ENCODE measurements at places on chromosomes 6 and 20.

GRCh38 chr20:35560105-35560511 is 18.2 kb downstream of the ERGIC3 start:
- H3K27ac ChIP-seq = no peak overlapping the region
- no peaks in the 10 kb centered on the region for H3K27me3 ChIP-seq
- DNase-seq = no peak
- peaks cover 21% of the 10 kb centered on the region for H3K36me3 ChIP-seq
- H3K4me1 ChIP-seq = no peaks in the 10 kb centered on the region

- H3K36me3 ChIP-seq = no peaks in the 10 kb centered on the region
- no peak for DNase-seq
- no peak overlapping the region for H3K4me3 ChIP-seq
- no peaks in the 10 kb centered on the region for H3K27me3 ChIP-seq
Observed at GRCh38 chr6:75372884-75373283, 88.3 kb upstream of the TMEM30A start.

DNA sequence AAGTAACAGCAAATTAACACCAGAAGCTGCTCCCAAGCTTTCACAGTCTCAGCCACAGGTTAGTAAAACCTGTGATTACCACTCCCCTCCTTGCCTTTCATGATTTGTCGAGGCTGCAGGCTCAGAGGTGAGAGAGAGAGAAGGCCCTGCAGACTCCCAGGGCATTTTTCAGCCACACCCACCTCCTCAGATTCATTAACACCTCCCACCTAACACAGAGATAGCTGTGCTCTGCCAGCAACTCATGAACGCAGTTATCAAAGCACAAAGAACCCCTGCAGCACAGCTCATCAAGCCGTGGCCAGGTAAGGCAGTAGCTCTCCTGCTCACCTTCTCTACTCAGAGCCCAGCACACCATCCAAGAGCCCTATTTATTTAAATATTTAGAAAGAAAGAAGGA is 27.1 kb downstream of the F13A1 start:
- no peaks in the 10 kb centered on the region for H3K36me3 ChIP-seq
- H3K27ac ChIP-seq = no peak overlapping the region
- H3K27me3 ChIP-seq = no peaks in the 10 kb centered on the region

DNA sequence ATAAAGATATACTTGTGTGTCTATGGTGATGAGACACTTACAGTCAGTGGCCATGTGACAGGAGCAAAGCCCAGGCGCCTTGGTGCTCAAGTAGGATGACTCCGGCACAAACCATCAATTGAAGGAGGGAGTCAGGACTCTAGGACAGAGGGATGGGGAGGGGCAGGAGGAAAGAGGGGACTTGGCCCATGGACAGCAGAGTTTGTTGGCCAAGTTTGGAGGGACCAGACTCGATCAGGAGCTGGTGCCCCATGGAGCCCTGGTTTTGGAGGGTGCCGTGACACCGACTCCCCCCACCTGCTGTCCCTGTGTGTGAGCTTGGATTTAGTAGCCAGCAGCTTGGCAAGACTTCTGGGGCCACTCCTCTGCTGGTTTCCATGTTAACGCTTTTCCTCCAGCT is 66.1 kb downstream of the ADNP start:
- H3K36me3 ChIP-seq = no peaks in the 10 kb centered on the region
- no peak for DNase-seq
- peaks cover 6% of the 10 kb centered on the region for H3K4me1 ChIP-seq
- H3K27ac ChIP-seq = no peak overlapping the region

GRCh38 chr6:13339863-13340630 is 11.7 kb upstream of the TBC1D7 start:
- no peaks in the 10 kb centered on the region for H3K27me3 ChIP-seq
- no peaks in the 10 kb centered on the region for H3K4me1 ChIP-seq
- H3K4me3 ChIP-seq = no peak overlapping the region
- DNase-seq = no peak

DNA sequence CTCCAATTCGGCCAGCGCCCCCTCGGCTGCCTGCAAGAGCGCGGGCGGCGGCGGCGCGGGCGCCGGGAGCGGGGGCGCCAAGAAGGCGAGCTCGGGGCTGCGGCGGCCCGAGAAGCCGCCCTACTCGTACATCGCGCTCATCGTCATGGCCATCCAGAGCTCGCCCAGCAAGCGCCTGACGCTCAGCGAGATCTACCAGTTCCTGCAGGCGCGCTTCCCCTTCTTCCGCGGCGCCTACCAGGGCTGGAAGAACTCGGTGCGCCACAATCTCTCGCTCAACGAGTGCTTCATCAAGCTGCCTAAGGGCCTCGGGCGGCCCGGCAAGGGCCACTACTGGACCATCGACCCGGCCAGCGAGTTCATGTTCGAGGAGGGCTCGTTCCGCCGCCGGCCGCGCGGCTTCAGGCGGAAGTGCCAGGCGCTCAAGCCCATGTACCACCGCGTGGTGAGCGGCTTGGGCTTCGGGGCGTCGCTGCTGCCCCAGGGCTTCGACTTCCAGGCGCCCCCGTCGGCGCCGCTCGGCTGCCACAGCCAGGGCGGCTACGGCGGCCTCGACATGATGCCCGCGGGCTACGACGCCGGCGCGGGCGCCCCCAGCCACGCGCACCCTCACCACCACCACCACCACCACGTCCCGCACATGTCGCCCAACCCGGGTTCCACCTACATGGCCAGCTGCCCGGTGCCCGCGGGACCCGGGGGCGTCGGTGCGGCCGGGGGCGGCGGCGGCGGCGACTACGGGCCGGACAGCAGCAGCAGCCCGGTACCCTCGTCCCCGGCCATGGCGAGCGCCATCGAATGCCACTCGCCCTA is 963 bp downstream of the FOXF2 start:
- peak overlapping the region; percentile 48 for H3K4me3 ChIP-seq
- H3K4me1 ChIP-seq = peaks cover 69% of the 10 kb centered on the region
- peaks cover 10% of the 10 kb centered on the region for H3K27me3 ChIP-seq
- DNase-seq = no peak

GRCh38 chr6:42241915-42242314 is 24.3 kb upstream of the MRPS10 start:
- H3K4me3 ChIP-seq = no peak overlapping the region
- peak overlapping the region; percentile 25 for H3K27ac ChIP-seq
- H3K4me1 ChIP-seq = peaks cover 52% of the 10 kb centered on the region
- H3K36me3 ChIP-seq = no peaks in the 10 kb centered on the region

DNA sequence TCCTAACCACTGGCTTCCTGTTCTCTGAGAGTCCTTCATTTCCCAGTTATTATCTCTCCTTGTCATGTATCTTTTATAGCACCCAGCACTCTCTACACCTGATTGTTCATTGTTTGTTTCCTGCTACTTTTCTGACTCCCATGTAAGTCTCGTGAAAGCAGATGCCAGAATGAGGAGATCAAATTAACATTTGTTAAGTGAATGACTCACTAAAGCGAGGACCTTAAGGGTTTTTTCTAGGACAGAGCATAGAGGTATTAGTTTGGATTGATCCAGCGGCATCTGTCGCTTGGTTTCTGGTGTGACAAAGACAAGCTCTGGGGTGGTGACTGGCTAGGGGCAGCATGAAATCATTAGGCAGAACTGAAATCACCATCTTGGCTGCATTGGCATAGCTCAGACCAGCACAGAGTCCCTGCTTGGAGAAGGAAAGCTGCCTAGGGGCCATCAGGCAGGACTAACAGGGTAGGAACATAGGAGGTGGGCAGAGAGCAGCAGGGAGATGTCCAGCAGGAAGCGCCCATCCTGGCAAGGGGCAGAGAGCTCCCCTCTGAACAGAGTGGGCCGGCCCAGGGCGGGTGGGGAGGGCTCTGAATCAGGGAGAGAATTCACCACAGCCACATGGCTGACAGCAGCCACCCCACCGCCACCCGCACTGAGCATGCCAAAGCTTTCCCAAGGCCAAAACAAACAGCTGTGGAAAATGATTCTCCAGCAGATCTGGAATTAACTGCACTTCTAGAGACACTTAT is 97.1 kb upstream of the CEP85L start:
- no peaks in the 10 kb centered on the region for H3K4me1 ChIP-seq
- DNase-seq = no peak
- peak overlapping the region; percentile 6 for H3K4me3 ChIP-seq
- H3K27me3 ChIP-seq = no peaks in the 10 kb centered on the region
- no peaks in the 10 kb centered on the region for H3K36me3 ChIP-seq
- H3K27ac ChIP-seq = peak overlapping the region; percentile 59

DNA sequence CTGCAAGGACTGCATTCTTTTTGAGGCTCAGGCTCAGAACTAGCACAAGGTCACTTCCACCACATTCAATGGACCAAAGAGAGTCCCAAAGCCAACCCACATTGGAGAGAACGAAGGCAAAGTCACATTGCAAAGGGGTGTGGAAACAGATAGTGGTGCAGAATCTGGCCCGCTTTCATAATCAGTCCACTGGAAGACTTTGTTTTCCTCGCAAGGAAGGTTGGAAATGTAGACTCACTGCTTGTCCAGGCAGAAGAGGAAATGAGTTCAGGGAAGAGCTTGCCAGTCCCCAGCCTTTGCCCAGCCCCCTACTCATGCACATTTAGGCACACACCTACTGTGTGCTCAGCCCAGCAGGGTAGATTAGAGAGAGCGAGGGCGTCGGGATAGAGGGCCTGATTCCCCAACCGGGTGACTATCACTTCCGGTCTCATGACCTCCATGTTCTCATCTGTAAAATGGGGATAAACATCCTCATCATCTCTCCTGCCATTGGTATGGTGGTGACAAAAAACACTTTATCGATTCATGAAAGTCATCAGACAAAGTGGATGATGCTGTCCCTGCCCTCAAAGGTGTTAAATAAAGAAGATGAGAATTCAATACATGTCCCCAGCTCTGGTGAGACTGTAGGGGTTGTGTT is 24.3 kb upstream of the CCN5 start:
- peak overlapping the region; percentile 78 for H3K27ac ChIP-seq
- peaks cover 30% of the 10 kb centered on the region for H3K4me1 ChIP-seq
- no peak overlapping the region for H3K4me3 ChIP-seq
- H3K27me3 ChIP-seq = no peaks in the 10 kb centered on the region

DNA sequence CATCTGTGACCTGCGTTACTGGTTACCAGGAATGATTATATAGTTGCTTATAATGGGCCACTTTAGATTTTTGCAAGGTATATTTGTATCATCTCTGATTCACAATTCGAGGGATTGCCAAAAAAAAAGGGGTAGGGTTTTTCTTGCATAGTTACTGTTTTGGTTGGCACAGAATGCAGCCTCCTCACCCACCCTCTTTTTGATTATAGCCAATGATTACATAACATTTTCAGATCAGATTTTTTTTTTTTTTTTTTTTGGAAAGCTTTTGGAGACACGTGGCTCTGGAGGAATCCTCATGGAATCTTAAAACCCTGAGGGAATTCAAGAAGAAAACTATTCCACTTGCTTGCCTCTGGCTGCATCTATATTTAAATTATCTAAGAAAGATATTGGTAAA is 53.7 kb downstream of the UST start:
- no peak overlapping the region for H3K27ac ChIP-seq
- H3K27me3 ChIP-seq = no peaks in the 10 kb centered on the region
- no peaks in the 10 kb centered on the region for H3K36me3 ChIP-seq
- no peak for DNase-seq
- H3K4me1 ChIP-seq = peaks cover 3% of the 10 kb centered on the region

DNA sequence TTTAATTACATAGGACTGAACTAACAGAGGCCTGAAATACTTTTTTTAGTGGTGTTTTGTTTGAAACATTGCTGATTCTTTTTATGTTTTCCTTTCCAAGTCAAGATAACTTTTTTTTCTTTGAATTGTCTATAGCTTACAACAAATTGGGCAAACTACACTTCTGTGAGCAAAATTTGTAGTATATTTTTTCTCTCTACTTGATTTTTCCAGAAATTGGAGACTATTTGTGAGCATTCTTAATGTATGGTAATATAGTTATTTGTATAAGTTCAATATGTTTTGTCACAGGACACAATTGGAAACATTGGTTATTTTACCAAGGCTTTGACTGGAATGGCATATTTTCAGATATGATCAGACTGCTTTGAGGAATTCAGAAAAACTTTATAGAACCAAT is 216.5 kb downstream of the SYNE1 start:
- H3K4me1 ChIP-seq = no peaks in the 10 kb centered on the region
- H3K27ac ChIP-seq = no peak overlapping the region
- no peak overlapping the region for H3K4me3 ChIP-seq
- no peak for DNase-seq

DNA sequence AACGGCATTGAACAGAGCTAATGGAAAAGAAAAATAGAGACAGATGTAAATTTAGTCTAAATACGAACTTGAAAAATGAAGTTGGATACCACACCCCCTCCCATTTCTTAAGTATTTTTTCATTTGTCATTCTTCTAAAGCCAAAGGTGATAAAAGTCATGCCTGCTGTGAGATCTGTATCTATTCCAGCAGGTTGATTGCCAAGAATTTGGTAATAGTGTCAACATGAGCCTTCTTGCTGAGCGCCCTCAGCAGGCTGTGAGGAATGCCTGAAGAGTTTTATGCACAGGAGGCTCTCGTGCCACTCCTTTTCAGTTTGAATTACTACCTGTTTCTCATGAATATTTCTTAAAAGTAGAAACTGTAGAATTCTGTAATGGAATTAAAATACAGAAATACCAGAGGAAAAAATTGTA is 165.4 kb downstream of the QKI start:
- no peaks in the 10 kb centered on the region for H3K27me3 ChIP-seq
- H3K4me3 ChIP-seq = no peak overlapping the region
- H3K4me1 ChIP-seq = no peaks in the 10 kb centered on the region
- DNase-seq = no peak
- H3K27ac ChIP-seq = no peak overlapping the region
- H3K36me3 ChIP-seq = no peaks in the 10 kb centered on the region

- H3K36me3 ChIP-seq = no peaks in the 10 kb centered on the region
- H3K4me3 ChIP-seq = no peak overlapping the region
- no peak for DNase-seq
Observed at GRCh38 chr20:48129345-48129942, 344.2 kb upstream of the SULF2 start.

- no peak overlapping the region for H3K4me3 ChIP-seq
- DNase-seq = no peak
- no peaks in the 10 kb centered on the region for H3K4me1 ChIP-seq
- no peak overlapping the region for H3K27ac ChIP-seq
- no peaks in the 10 kb centered on the region for H3K27me3 ChIP-seq
Observed at GRCh38 chr6:21827425-21828202, 234.1 kb downstream of the SOX4 start.

GRCh38 chr6:101399616-101400162 is 6.2 kb downstream of the GRIK2 start:
- DNase-seq = no peak
- H3K27me3 ChIP-seq = peaks cover 8% of the 10 kb centered on the region
- peaks cover 17% of the 10 kb centered on the region for H3K4me1 ChIP-seq
- no peak overlapping the region for H3K4me3 ChIP-seq
- no peak overlapping the region for H3K27ac ChIP-seq

DNA sequence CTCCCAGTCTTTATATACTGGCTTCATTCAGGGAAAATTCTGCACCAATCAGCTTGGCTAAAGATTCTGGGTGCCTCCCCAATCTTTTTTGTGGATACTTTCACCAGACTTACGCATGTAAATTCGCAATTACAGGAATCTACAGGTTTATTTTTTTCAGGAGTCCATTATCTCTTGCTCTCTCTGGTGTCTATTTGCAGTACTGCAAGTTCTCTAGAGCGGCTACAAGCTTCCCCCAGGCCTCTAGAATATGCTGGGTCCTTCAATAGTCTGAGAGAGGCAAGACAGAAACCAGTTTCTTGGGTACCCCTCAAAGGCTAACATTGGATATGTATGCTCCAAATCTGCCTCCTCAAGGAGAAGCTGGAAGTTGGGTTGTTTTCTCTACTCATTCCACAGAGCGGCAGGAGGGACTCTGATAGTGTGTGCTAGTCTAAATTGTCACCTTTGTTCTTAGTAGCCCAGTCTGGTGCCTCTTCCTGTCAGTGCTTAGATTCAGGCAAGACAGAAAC is 58.5 kb downstream of the SUN5 start:
- no peak for DNase-seq
- H3K4me1 ChIP-seq = no peaks in the 10 kb centered on the region
- H3K4me3 ChIP-seq = no peak overlapping the region
- no peaks in the 10 kb centered on the region for H3K27me3 ChIP-seq
- H3K36me3 ChIP-seq = no peaks in the 10 kb centered on the region
